Right ventricle myocardium inferior (tissue), 1 donor: ENCODE measurements at places on chromosomes 1 and 21.

DNA sequence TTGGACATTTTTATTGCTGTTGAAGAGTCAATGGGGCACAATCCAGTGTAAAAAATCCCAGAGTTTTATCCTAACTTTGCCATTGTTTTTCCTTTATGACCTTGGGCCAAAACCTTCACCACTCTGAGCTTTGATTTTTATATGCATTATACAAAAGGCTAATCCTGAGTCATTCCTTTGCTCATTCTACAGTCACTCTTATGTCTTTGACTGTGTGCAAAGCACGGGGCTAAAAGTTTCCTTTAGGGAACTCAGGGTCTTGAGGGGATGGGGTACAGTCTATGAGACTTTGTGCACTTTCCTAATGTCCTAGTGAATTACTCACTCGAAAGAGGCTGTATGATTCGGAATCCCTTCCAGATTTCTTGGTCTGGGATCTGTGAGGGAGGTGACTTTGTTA, 543.2 kb upstream of the CAMK1G start:
- DNase-seq, result no peak

DNA sequence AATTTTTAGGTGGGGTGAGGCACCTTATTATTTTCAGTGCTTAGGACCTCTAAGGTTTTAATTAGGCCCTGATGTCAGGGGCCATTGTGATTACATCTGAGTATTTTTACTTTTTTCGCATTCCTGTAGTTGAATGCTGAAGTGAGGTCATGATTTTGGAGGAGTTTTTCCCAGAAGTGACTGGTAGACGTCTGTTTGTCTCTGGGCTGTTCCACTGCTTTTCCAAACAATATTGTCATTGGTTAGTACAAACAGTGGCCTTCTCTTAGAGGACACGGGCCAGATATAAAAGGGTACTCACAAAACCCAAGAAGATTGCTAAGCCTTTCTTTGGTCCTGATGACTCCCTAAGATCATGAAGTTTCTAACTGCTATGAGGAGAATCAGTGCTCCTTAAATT, 7.6 kb upstream of the RASAL2 start:
- DNase-seq, result no peak

GRCh38 chr1:40032240-40032891, 8.2 kb upstream of the CAP1 start:
- no peak for DNase-seq

DNA sequence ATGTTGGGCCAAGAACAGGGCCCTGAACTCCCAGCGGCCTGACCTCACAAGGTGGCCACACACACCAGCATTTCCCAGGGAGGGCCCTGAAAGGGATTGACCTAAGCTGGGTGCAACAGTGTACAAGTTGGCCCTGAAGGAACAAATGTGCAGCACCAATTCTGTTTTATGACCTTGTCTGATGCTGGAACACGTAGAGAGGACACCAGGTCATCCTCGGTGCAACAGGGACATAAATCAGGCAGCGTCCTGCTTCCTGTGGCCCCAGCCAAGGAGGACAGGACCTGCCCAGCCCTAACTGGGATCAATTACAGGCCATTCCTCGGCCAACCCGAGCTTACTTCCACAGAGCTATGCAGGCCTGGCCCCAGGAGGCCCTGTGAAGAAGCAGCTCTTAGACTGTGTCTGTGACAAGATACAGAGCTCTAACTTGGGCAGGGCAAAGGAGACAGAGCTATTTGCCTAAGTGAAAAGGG, 12.8 kb upstream of the PHC2 start:
- DNase-seq, result peak; percentile 60

GRCh38 chr1:204495078-204495753, 611 bp upstream of the PIK3C2B start:
- DNase-seq, result no peak

DNA sequence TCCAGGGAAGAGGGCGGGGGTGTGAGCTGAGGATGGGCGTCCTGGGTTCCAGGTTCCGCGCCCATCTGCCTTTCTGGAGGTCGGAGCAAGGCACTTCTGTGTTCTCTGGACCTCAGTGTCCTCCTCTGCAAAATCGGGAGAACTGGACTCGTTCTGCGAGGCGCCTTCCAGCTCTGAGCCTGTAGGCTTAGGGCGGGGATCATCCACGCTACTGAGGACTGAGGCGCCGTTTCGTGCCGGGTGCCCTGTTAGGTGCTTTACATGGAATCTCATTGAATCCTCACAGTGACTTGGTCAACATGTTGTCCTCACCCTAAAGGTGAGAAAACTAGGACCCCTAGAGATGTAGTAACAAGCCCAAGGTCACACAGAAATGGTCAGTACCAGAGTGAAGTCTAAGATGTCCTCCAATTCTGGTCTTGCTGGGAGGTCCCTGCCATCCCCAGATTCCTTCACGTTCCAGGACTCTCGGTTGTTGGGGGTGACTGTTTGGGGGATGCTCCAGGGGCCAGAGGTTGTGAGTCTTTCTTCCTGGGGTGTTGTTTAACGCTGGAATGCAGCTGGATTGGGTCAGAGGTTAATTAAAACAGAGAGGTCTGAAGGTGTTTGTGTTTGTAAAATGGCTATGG, 677 bp downstream of the PRKAA2 start:
- DNase-seq, result no peak

DNA sequence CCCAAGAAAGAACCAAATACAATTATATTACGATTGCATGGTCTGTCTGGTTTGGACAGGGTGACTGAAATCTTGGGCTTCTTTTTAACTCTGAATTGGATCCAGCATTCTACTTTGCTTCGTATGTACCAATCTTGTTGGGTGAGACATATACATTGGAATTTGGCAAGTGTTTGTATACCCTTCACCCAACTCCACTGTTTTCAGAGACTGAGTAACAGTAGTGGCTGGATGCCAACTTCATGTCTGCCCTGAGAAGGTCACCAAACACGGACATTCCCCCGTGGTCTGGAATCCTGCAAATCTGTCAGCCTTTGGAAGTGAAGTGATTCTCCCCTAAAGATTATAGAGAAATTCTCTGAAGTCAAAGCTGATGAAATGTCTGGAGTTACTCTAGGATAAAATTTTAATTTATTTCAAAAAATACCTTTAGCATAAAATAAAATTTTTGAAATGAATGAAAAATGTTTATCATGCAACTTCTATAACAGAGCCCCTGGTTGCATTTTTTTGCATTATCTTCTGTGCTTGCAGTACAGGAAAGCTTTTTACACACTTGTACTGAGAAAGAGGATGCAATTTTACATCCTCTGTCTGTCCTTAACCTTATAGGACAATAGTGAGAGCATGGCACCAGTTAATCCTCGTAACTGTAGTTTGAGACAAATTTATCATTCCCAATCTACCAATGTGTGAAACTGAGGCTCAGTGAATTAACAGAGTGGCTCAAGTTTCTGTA, 201.8 kb downstream of the DISC1 start:
- DNase-seq, result no peak

GRCh38 chr21:30200000-30200399, 15.9 kb downstream of the CLDN8 start:
- DNase-seq, result no peak

GRCh38 chr1:71364236-71364635, 283.4 kb upstream of the ZRANB2 start:
- DNase-seq, result no peak

DNA sequence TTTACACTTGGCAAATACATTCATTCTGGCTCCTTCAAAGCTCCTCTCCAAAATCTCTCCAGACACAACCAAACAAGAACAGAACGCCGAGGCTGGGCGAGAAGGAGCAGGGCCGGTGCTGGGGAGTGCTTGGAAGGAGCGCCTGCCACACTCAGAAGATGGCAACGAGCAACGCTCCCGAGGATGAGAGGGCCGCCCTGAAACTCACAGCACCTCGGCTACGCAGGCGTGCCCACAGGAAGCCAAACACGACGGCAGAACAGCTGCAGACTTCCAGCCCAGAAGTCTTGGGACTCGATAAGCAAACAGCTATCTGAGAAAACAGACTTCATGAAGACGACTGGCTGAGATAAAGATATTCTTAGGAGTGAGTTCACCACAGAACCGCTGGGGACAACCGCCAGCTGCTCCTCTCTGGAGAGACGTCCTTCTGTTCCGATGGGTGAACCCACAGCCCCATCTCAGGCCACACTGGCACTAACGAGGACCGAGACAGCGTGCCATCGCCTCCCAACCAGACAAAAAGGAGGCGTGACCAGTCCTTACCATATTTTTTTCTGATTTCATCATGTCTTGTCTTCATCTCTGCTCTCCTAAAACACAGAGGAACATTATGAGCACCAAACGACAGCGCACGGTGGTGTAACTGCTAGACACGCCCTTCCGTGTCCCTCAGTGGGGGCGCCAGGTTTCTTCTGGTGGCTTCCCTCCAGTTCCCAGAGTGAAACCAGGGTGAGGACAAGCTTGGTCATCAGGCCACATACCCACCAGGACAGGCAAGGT, 18.6 kb downstream of the PTTG1IP start:
- no peak for DNase-seq

GRCh38 chr1:147897789-147898188, 4.8 kb upstream of the GJA8 start:
- DNase-seq, result no peak

DNA sequence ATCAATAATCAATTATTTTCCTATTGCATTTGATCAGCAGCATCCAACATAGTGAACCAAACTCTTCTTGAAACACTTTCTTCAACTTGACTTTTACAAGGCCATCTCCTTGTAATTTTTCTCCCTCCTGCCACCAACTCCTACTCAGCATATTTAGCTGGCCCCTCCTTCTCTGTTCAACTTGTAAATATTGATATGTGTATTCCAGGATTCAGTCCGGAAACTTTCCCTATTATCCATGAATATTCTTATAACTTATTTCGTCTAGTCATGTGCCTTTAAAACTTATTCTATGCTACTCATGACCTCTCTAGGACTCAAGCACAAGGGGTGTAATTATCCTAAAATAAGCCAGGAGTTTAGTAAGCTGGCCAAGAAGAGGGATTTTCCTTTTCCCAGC, 52.9 kb downstream of the ZNF697 start:
- DNase-seq, result no peak

GRCh38 chr1:171828794-171829193, 12.5 kb upstream of the DNM3 start:
- no peak for DNase-seq

GRCh38 chr1:232271991-232272589, 357.8 kb downstream of the SIPA1L2 start:
- DNase-seq, result no peak

- no peak for DNase-seq
These were observed 25.9 kb upstream of the PEF1 start for GRCh38 chr1:31670593-31670964.

DNA sequence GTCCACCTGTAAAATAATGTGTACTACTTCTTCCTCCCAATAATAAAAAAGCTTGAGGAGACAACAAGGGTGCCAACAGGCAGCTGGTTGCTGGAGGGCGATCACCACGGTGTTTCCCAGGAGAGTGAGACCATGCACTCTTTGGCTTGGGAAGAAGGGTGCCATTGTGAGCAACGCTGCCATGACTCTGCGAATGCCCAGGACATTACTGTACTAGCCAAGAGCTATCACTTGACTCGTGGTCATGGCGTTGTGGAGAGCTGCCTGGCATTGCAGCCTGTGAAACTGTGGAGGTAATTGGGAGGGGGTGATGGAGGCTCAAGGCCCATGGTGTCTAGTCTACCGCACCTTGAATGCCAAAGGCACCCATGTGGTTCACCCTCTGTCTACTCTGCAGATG, 14.6 kb upstream of the PRMT2 start:
- no peak for DNase-seq

- DNase-seq, result no peak
These were observed 5.6 kb downstream of the SETDB1 start for GRCh38 chr1:150931773-150932172.

DNA sequence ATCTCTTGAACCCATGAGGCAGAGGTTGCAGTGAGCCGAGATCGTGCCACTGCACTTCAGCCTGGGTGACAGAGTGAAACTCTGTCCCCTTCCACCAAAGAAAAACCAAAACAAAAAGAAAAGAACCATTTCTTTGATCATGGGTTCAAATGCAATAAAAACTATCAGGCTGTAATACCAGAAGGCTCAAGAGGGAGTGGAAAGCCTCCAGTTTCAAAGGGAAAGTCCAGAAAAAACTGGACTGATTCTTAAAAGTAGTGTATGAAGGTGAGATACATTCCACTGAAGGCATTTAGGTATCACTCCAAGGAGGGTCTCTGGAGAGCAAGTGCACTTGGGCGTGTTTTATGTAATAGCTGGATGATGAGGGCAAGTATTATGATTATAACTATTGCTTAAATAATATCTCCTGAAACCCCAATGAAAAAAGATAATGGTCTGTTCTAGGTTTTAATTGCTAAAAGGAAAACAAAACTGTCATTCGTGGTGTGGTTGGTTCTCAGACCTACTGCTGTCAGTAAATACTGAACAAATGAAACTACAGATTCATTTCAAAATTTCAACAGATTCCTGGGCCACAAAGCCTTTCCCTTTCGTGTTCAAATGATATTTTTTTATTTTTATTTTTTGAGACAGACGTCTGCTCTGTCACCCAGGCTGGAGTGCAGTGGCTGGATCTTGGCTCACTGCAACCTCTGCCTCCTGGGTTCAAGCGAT, 6.0 kb upstream of the CAMTA1 start:
- no peak for DNase-seq
